Esophagus squamous epithelium (tissue), 5 donors: ENCODE measurements at places on chromosomes 6 and 20.

DNA sequence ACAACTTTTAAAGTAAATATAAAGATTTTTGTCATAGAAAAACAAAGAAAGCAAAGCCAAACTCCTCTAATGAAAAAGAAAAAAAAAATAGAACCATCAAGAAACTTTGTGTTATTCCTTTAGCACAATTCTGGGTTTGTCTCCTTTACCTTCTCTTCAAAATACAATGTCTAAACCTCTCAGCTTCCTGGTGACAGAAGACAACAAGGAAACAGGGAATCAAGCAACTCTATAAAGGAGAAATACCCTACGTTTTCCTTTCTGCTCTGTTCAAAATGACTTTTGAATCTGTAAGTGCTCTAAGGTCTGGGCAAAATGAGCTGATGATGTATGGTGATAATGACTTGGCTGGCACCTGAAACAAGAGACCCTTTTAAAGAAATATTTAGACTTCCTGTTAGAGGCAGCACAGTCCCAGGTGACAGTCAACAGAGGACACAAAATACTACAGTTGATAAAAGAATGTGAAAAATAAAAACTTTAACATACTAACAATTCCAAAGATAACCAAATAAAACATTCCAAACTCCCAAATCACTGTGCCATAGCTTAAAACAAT, 101.4 kb downstream of the PRDM1 start:
- DNase-seq, result no peak

- no peak for DNase-seq
Observed at GRCh38 chr6:22468256-22468965, 101.0 kb upstream of the HDGFL1 start.

- no peak for DNase-seq
Observed at GRCh38 chr20:5973971-5974370, 23.5 kb downstream of the MCM8 start.

DNA sequence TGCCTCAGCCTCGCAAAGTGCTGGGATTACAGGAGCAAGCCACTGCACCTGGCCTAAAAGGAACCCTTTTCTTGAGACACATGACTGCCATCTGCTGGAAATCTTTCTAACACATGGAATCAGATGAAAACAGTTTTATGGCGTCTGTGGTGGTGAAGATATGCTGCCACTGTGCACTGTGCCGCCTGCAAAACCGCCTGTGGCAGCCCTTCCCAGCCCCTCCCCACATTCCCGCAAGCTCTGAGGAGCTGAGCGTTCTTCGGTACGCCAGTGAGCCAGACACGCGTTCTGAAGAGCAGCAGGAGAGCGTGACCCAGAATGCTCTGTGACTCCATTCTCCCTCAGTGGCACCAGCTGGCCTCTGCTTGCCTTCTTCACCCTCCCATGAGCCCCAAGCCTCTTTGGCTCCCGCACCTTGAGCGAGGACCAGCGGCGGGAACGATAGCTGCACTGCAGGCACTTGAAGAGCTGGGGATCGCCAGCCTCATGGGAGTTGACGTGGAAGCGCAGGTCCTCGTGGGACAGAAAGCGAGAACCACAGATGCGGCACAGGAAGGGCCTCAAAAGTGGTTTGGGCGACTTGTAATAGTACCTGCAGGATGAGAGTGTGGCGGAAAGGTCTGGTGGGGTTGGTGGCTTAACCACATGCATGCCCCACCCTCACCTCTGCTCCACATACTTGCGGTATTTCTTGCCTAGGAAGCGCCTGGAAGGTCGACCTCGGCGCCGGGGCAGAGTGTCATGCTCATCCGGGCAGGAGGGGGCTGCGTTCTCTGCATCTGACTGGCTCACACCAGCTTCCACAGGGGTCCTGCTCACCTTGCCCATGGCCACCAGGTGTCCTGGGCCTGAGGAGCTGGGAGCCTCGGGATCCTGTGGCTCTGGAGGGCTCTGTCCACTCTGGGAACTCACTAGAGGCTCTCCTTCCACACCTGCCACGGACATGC, 8.7 kb downstream of the ZNF335 start:
- no peak for DNase-seq

GRCh38 chr6:43903739-43904290, 133.8 kb downstream of the VEGFA start:
- DNase-seq, result no peak

- no peak for DNase-seq
Observed at GRCh38 chr20:44203161-44203560, 7.4 kb downstream of the OSER1 start.

GRCh38 chr6:159013229-159013628, 13.2 kb upstream of the RSPH3 start:
- DNase-seq, result no peak

DNA sequence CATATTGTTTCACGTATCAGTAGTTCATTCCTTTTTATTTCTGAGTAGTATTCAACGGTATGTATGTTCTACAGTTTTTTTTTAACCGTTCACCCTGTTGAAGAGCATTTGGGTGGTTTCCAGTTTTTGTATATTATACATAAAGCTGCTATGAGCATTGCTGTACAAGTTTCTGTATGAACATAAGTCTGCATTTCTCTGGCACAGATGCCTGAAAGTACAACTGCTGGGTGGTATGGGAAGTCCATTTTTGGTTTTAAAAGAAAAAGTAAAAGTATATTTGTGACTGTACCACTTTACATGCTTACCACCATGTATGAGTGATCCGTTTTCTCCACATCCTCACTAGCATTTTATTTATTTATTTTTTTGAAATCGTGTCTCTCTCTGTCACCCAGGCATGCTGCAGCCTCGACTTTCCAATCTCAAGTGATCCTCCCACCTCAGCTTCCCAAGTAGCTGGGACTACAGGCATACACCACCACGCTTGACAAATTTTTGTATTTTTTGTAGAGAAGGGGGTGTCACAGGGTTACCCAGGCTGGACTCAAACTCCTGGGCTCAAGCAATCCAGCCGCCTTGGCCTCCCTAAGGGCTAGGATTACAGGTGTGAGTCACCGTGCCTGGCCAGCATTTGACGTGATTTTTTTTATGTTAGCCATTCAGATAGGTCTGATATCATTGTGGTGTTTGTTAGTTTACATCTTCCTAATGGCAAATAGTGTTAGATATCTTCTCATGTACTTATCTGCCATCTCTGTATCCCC, 11.0 kb upstream of the SIM1 start:
- no peak for DNase-seq

DNA sequence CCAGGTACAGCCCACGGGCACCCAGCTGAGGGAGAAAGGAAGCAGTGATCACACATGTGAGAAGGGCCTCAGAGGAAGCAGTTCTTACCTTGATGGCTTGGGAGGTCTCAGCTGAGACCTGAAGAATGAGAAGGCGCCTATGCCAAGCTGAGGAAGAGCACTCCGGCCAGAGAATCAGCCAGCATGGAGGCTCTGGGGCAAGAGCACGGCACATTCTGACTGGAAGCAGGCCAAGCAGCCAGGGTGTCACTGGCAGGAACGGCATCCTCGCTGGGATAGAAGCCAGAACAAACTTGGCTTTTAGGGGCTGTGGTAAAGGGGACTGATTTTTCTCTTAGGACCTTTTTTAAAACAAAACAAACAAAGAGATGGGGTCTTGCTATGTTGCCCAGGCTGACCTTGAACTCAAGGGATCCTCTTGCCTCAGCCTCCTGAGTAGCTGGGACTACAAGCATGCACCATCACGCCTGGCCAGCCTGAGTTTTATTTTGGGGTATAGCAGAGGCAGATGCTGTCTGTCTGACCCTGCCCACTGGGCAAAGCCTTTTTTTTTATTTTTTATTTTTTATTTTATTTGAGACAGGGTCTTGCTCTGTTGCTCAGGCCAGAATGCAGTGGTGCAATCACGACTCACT, 17.6 kb downstream of the GHRH start:
- DNase-seq, result no peak

DNA sequence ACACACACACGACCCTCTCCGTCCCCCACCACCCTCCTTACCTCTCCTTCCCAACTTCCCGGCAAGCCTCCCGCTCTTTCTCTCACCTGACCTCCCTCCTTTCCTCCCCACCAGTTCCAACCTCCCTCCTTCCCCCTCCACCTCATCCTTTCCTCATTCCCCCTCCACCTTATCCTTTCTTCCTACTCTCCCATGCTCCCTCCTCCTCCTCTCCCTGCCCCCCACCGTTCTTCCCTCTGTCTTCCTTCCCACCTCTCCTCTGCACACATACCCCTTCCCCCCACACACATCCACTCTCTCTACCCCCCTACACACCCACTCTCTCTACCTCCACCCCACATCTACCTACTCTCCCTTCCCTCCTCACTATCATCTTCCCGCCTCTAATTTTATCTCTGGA, 144.2 kb downstream of the TBC1D32 start:
- DNase-seq, result no peak

DNA sequence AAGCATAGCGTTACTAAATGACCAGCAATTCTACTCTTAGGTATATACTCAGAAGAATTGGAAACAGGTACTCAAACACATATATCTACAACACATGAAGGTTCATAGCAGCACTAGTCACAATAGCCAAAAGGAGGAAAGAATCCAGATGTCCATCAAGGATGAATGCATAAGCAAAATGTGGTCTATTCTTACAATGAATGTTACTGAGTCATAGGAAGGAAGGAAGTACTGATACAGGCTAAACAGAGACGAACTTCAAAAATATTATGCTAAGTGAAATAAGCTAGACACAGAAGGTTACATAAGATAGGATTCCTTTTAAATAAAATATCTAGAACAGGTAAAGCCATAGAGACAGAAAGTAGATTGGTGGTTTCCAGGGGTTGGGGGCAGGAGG, 93.5 kb downstream of the MAP3K7 start:
- no peak for DNase-seq

DNA sequence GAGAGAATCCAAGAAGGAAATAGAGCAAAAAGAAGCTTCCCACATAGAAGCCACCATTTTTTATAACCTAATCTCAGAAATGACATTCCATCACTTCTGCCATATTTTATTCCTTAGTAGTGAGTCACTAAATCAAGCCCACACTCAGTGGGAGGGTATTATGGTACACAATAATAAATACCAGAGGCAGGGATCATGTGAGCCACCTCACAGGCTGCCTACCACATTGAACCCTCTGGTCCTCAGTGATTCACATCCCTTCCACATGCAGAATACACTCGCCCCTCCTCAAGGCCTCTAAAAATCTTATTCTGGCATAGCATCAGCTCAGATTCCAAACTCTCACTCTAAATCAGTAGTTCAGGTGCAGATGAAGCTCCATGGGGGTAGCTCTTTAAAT, 49.4 kb downstream of the TMC2 start:
- no peak for DNase-seq

DNA sequence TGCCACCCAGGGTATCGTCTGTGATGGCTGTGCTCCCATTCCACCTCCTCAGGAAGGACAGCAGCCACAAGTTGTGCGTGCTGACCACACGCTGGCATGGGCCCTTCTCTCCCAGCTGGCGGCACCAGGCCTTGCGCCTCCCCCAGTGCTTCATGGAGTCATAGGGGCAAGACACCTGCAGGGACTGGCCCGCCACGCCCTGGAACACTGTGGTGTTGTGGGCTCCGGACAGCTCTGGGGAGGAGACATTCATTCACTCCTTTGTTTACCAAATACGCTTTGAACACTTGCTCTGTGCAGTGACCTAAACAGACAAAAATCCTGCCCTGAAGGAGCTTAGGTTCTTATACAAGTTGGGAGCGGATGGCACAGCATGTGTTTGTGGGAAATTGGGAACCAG, 1.5 kb downstream of the TREM2 start:
- DNase-seq, result no peak

GRCh38 chr6:110125361-110125760, 54.1 kb downstream of the WASF1 start:
- DNase-seq, result no peak

GRCh38 chr6:146650799-146651481, 52.2 kb downstream of the ADGB start:
- DNase-seq, result no peak

- DNase-seq, result no peak
Observed at GRCh38 chr6:137968455-137968804, 101.4 kb downstream of the TNFAIP3 start.

- DNase-seq, result no peak
Observed at GRCh38 chr6:86723729-86724128, 213.6 kb upstream of the HTR1E start.

DNA sequence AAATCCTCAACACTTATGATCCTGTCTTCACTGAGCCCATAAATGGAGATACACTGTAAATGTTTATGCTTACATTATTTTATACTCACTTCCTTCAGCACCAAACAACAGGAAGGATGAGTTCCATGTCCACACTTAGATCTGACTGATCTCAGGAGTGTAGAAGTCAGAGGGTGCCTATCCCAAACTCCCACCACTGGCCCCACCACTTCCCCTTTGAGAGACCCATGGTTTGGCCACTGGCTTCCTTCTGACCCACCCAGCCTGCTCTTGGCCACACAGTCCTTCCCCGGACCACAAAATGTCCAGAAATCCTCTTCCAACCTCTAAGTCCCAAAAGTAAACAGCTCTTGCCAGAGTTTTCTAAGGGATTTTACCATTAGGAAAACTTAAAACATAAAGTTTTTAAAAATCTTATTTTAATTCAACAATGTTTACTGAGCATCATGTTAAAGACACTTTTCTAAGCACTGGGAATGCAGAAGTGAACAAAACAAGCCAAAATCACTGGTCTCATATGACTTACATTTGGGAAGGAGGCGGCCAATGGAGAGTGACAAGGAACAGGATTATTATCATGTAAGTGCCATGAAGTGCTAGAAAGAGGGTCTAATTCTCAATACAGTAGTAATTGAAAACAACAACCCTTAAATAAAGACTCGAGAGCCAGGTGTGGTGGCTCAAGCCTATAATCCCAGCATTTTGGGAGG, 103.8 kb downstream of the NRSN1 start:
- DNase-seq, result no peak

DNA sequence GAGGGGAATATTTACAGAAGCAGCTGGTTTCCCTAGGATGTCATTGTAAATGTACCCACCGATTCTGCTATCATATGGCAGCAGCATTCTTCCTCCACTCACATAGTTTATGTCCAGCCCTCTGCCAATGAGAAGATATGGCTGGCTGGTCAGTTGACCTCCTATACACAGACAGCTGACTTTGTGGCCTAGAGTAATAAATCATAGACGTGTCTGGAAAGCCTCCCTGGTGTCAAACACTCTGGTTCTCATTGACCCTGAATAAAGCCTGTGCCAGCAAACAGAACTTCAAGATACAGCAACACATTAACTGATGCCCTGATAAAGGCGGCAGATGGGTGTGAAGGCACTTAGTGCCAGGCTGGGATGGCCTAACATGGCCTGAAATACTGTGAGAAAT, 52.6 kb downstream of the GPR63 start:
- DNase-seq, result no peak

- no peak for DNase-seq
Observed at GRCh38 chr6:54805077-54805476, 41.5 kb upstream of the FAM83B start.

- DNase-seq, result no peak
Observed at GRCh38 chr20:39630215-39630908, 668.2 kb downstream of the DHX35 start.

DNA sequence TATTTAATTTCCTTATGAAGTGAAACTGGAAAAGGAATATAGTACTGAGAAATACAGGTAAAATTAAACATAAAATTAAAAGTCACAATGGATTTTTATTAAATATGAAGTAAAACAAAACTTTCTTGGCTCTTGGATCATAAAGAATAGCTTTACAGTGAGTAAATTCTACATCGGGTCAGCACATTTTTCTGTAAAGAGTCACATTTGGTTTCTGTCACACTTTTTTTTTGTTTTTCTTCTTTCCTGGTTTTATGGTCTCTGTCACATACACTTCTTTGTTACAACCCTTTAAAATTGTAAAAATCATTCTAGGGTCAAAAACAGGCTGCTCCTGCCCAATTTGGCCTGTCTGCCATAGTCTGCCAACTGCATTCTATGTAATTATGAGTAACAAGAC, 254.4 kb upstream of the POU3F2 start:
- DNase-seq, result no peak

- DNase-seq, result no peak
Observed at GRCh38 chr20:62732031-62732760, 23.6 kb downstream of the NTSR1 start.

- no peak for DNase-seq
Observed at GRCh38 chr6:73234733-73235132, 9.4 kb upstream of the KHDC1L start.
